Prostate gland (tissue), 2 donors: ENCODE measurements at places on chromosomes 7 and 10. TPM values are rescaled to one million over a fixed set of nuclear protein-coding genes. Genes with fewer than 3 reads are reported as not detected.

DNA sequence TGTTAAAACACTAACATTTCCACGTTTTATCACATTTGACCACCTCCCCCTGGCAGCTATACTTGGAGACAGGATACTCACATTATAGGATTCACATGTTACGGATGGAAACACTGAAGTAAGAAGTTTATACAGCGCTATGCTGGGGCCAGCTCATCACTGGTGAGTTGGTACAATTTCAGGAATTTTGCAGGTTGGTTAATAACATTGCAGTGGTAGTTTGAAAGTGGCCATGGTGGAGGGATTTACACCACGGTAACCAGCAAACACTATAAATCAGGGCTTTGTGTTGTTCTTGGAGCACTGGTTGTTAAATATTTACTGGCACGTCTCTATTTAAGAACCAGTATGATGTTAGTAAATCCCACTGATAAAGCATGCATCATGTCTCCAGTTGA is 174.0 kb downstream of the GFRA1 start:
- H3K27ac ChIP-seq = no peak overlapping the region
- no peaks in the 10 kb centered on the region for H3K36me3 ChIP-seq
- H3K27me3 ChIP-seq = peaks cover 11% of the 10 kb centered on the region
- no peak overlapping the region for H3K4me3 ChIP-seq
- H3K4me1 ChIP-seq = no peaks in the 10 kb centered on the region

- H3K27ac ChIP-seq = no peak overlapping the region
- H3K27me3 ChIP-seq = no peaks in the 10 kb centered on the region
- no peak overlapping the region for H3K4me3 ChIP-seq
- no peak for DNase-seq
- no peaks in the 10 kb centered on the region for H3K4me1 ChIP-seq
Measured at GRCh38 chr7:16657656-16658279, 11.8 kb downstream of the BZW2 start.

The NAT16 gene
- not detected for total RNA-seq

The GPR141 gene
- total RNA-seq = 1.1 TPM

The GBX1 gene
- total RNA-seq = not detected
